ENCODE measurements at places on chromosomes 13 and 19.

DNA sequence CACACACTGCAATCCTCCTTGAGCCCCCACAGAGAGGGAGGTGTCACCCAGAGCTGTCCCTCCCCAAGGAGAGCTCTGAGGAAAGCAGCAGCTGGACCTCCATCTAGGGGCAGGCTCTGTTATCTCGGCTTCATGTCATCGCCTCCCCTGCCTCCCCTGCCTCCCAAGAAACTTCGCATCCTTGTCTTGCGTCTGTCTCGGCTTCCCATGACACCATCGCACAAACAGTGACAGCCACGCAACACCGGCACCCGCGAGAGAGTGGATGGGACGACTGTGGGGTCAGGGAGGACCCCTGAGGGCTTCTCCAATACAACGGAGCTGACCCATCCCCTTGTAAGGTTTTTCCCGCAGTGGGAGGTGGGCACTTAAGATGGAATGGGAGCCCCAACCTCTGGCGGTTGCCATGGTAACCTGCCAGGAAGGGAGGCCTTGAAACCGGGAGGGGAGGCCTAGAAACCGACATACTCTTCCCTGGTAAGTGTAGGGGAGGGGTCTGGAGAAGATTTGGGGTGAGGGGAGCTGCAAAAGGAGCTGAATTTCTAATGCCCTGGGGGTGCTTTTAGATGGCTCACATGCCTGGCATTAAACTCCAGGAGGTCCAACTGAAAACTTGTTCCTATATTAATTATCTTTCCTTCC lies 16.3 kb downstream of the TLE2 start:
- DNase-seq, result no peak

GRCh38 chr13:94683409-94683808 lies 28.9 kb downstream of the SOX21 start:
- no peak for DNase-seq

GRCh38 chr13:79311386-79311785 lies 94.7 kb downstream of the RBM26 start:
- no peak for DNase-seq

- no peak for DNase-seq
Observed at GRCh38 chr19:44702551-44703176, 3.7 kb downstream of the CEACAM16 start.

DNA sequence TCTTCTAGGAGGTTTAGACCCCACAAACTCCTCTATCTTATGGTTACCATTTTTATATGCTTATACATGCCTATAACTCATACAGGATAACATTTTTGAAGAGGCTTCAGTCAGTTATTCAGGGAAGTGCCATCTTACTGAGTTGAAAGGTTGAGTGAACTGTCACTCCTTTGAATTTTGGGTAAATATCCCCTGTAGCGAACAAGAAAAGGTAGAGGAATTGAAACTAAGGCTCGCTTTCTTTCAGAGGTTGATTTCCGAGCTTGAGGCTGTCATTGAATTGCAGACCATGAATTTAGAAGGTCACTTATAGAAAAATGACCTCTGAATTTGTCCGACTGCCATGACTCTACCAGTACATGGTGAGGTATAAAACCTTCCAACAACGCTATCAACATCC lies 35.1 kb downstream of the MICU2 start:
- no peak for DNase-seq

GRCh38 chr19:1257475-1258162 lies 9.2 kb downstream of the MIDN start:
- no peak for DNase-seq

DNA sequence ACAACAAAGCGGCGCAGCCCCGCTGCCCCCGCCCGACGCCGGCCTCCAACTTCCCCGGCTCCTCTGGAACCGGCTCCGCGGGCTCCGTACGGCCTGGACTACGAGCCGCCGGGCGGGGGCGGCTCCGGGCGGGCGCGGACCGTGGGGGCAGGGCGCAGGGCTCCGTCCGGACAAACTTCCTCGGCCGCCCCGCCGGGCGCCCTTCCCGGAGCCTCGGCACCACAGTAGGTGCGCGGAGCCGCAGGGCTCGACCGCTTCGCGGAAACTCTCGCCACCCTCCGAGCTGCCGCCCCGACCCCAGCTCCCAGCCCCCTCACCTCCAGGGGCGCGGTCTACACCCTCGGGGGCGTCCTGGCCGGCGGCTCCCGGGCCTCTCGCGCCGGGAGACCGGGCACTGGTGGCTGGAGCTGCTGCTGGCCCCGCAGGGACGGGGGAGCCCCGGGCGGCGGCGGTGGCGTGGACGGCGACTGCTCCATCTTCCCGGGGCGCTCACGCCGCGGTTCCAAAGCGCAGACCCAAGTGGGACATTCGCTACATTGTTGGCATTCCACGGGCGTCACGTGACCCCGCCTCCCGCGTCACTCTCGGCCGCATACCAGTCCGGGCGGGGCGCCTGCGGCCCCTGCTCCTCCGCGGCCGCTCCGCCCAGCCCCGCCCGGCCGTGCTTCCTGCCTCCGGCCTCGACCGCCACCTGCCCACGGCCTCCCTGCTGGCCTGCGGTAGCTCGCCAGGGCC lies at the start of gene LATS2:
Gene LATS2, minus strand, starts transcription at position 558 of the 735 bp plus-strand sequence. CDS start 15,560 bp downstream, outside the sequence.
- peak; percentile 91 for DNase-seq

- no peak for DNase-seq
Observed at GRCh38 chr19:46213156-46213555, 16.4 kb upstream of the IGFL1 start.

GRCh38 chr19:3533563-3534216 lies 5.3 kb upstream of the TEKTIP1 start:
- DNase-seq, result no peak

DNA sequence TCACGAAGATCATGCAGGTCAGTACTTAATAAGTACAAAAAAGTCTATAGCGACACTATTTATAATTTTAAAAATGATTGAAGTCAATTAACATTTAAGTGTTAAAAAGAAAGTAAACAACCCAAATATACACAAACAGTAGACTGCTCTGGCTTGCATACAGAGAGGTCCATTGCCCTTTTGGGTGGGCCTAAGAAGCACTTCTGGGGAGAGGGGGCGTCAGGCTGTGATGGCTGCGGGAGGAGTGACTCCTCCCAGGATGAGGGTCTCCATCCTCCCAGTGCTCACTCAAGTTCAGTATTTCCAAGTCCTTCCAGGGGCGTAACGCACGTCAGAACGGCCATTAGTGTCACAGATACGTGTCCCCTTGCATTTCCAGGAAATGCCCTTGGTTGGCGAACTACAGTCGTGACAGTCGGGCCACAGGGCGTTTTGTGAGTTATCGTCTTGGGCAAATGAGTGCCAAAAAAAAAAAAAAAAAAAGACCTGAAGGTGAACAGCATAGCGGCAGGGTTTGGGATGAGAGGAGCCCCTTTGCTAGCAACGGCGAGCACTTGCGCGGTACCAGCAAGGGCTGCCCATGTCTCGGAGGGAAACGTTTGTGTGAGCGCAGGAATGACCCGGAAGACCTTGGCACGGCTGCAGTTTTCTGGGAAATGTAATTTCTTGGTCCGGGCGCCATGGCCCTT lies at the start of gene SCGB2B2:
Gene SCGB2B2, minus strand, starts transcription at position 463 of the 689 bp plus-strand sequence. CDS start 82,596 bp downstream, outside the sequence.
- peak; percentile 83 for DNase-seq

- DNase-seq, result no peak
Observed at GRCh38 chr19:53999694-54000093, 8.3 kb downstream of the CACNG6 start.

- no peak for DNase-seq
Observed at GRCh38 chr13:93496985-93497673, 270.5 kb downstream of the GPC6 start.

DNA sequence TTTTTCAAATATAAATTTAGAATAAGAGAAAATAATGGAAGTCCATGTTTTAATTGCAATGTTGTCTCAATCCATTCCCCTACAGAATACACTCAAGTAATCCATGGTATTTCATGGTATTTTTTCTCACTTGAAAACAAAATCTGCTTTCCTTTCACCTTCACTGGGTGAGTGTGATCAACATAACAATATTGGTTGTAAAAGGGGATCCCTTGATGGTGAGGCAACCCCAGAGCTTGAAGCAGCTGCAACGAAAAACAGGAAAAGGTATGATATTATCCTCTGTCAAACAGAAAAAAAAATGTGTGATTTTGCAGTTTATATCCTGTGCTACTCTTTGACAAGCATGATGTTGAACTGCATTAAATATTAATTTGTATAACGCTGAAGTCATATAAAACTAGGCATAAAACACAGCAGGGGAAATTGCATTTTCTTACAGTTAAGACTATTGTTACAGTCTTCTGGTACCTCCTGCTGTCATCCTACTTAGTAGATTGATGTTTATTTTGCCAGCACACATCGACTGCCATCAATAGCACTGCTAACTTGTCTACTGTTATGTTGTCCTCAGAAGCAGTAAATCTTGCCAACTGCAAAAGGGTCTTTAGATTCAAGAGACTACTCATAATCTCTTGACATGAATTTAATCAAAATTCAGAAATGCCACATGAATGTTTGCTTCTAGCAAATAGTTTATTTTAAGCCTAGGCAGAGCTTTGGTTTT lies 373.1 kb upstream of the MIR17HG start:
- no peak for DNase-seq

DNA sequence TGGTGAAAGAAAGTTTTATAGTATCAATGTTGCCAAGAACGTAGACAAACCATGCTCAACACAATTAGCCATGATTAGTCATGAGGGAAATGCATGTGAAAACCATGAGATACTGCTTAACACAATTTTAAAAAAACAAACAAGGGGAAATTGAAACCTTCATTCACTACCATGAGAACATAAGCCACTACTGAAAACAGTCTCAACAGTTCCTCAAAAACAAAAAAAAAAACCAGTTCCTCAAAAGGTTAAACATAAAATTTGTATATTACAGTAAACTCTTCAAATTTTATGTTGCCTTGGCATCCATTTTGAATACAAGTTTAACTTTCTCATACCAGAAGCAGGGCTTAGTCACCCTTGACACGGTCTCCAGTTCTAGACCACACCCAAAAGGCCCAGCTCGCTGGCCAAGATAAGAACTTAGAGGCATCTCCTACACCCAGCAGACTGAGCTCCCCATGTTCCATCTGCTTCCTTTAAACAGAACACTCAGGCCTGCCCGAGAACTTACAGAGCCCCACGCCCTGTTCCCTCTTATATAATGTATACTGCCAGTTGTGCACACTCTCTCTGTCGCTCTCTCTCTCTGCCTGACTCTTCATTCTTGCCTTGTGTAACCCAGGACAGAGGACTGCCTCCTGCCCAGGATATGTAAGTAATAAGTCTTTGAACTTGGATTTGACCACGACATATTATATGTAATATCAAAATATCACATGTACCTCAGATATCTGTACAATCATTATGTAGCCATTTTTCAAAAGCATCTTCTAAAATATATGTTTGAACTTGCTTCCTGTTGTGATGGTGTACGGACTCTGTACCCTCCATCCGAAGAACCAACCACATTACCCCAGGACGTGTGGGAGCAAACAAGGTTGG lies 67.4 kb downstream of the STK24 start:
- no peak for DNase-seq

GRCh38 chr19:49492573-49493405 lies 3.4 kb upstream of the RPS11 start:
- no peak for DNase-seq

DNA sequence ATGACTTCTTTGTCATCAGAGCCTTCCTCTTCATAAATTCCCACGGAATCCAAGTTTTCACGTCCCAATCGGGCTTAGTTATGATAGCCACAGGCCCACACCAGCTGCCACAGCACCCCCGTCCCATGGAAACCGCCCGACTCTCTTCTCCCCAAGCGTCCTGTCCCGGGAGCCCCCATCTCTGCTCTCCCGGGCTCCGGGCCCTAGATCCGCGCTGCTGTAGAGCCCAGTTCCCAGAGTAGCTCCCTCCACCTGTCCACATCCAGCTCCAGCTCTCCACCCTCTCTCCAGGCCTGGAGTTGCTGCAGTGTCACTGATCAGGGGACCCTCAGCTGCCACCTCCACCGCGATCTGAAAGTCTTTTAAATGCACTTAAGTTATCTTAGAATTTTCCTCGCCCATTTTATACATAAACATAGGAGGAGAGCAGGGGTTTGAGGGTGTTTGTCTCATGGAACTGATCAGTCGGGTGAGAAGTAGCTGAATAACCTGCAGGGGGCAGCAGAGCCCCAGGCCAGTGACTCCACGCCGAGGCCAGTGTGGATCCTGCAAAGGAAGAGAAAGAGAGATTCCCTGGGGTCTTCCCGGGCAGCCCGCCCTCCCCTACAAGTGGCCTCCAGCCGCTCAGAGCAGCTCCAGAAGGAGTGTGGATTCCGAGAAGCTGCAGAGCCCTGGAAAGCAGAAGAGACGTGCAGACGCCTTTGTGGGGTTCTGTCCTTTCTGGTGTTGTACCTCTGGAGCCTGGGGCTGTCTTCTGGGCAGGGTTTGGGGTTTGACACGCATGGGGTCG lies 1.1 kb upstream of the ZNF763 start:
- DNase-seq, result peak; percentile 78

GRCh38 chr13:35964863-35965180 lies 166.4 kb downstream of the DCLK1 start:
- no peak for DNase-seq

DNA sequence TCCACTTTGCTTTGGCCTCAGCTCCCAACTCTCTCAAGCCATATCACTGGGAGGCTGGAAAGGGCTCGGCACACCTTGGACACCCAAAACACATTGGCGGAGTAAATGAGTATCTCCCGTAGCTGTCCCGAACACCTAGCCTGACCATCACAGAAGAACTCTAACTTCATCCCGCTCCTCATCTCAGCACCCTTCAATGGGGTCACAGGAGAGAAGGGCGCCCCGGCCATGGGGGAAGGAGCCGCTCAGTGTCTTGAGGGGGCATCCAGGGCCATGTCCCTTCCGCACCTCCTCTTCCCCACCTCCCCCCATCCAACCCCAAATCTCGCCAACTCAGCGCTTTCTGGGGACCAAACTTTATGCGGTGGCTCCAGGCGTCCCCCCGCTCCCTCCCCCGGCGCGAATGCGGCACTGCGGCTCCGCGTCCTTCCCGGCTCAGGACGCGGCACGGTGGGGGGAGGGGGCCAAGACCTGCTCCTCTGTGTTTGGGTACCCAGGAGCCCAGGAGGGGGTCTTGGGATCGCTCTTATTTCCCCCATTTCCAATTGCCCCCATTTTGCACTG lies 3.0 kb downstream of the KCNC3 start:
- no peak for DNase-seq

GRCh38 chr13:111202745-111203144 lies 87.6 kb downstream of the ARHGEF7 start:
- DNase-seq, result no peak

DNA sequence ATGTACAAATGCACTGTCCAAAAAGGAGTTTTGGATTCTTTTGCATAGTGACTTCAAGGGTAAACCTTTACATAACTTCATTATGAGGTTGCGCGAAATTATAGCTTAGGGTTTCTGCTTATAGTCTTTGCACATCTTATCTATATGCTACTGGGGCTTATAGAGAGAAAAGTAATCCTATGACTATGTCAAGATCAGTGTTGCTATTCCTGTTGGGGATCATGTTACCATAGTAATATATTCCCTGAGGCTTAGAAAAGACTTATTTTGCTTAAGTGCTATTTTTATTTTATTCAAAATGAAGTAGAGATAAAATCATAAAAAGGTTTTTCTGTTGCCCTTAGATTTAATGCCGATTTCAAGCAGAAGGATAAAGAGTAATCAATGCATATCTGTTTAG lies 14.7 kb upstream of the POSTN start:
- DNase-seq, result no peak
